ENCODE measurements at places on chromosomes 1 and 21.

GRCh38 chr1:15951341-15952153 is 24.4 kb downstream of the ZBTB17 start:
- DNase-seq = no peak

DNA sequence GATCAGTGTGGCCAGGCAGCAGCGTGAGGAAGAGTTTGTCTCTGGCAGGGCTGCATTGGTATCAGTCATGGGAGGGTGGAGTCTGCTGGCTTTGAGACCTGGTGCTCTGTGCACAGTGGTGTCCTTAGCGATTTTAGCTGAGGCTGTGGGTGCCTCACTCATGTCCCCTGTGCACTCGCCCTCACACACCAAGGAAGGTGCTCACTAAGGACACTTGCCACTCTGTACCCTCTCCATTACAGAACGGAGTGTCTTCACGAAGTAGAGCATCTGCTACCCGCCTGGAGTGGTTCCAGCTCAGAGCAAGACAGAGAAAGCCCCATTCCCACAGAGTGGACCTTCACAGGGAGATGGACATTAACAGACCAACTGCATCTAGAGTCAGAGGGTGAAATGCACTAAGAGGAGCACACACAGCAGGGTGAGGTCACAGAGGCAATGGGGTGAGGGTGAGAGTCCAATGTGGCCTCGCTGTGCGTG is 117.9 kb downstream of the MATN1 start:
- DNase-seq = no peak

GRCh38 chr1:213385806-213386324 is 334.8 kb downstream of the RPS6KC1 start:
- no peak for DNase-seq

DNA sequence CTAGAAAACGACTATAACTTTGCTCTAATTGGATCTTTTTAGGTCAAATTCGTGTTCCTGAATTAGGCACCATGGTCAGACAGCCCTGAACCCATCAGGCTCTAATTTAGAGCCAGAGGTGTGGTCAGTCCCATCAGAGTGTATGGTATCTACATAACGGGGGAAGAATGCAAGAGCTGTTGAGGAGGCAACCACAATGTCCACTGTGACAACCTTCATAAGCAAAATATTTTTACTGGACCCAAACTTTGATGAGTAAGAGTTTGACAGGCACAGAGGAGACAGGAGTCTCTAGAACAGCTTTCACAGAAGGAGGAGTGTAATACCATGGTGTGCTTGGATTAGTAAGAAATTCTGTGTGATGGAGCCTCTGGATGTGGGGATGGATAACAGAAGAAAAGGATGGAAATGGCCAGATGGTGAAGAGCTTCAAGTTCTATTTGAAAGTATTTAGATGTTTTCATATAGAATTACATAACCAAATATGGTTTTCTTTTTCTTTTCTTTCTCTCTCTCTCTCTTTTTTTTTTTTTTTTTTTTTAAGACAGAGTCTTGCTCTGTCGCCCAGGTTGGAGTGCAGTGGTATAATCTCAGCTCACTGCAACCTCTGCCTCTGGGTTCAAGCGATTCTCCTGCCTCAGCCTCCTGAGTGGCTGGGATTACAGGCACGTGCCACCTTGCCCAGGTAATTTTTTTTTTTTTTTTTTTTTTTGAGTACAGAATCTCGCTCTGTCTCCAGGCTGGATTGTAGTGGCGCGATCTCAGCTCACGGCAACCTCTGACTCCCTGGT is 24.9 kb downstream of the UBE2U start:
- DNase-seq = no peak

DNA sequence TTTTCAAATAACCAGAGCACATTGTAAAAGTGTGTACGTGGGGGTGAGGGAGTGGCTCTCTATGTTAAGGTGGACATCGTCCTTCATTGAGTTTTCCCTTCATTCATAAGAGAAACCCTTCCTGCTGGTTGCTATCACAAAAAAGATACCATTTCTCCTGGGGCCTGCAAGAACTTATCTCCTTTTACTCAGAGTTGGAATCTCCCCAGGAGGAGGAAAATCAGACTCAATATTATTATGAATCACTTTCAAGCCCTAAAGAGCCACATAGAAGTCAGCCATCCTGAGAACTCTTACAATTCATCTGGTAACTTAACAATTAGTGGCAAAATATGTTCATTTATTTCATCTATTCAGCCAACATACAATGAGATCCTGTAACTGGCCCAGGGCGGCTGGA is 27.1 kb upstream of the TGFBR3 start:
- no peak for DNase-seq

DNA sequence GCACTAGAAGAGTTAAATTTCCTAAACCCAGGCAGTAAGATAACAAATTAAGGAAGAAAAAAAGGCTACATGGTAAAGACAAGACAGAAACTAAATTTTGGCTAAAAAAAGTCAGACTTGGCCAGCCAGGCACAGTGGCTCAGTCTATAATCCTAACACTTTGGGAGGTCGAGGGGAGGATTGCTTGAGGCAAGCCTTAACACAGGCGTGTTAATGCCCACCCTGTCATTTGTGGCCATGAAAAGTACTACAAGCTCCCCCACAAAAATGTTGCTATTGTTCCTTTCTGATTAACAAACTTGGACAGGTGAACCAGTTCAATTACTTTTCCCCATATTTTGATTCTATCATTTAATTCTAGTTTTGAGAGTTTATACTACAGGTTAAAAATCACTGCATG is 32.3 kb downstream of the UBR4 start:
- DNase-seq = no peak

DNA sequence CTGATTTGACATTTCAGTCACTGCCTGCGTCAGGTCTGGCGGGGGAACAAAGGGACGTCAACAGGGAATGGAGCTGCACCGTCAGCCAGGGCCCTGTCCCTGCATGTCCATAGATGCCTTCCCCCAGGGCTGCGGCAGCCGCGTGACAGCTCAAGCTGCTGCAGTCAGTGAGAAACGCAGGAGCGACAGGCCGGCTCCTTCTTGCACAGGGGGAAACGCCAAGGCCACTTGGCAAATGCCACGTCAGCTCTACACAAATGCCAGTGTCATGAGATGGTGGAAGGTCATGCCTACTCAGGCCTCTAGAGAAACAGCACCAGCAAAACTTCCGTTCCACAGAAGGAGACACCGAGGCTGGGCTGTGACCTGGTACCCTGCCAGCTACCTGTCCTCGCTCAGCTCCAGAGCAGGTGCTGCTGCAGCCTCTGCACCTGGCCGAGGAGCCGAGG is 37.7 kb downstream of the SYF2 start:
- DNase-seq = no peak

GRCh38 chr21:43305811-43306311 is 121.1 kb downstream of the SIK1 start:
- no peak for DNase-seq

- DNase-seq = no peak
These were observed 201.6 kb upstream of the PLXNA2 start for GRCh38 chr1:208445758-208446203.

DNA sequence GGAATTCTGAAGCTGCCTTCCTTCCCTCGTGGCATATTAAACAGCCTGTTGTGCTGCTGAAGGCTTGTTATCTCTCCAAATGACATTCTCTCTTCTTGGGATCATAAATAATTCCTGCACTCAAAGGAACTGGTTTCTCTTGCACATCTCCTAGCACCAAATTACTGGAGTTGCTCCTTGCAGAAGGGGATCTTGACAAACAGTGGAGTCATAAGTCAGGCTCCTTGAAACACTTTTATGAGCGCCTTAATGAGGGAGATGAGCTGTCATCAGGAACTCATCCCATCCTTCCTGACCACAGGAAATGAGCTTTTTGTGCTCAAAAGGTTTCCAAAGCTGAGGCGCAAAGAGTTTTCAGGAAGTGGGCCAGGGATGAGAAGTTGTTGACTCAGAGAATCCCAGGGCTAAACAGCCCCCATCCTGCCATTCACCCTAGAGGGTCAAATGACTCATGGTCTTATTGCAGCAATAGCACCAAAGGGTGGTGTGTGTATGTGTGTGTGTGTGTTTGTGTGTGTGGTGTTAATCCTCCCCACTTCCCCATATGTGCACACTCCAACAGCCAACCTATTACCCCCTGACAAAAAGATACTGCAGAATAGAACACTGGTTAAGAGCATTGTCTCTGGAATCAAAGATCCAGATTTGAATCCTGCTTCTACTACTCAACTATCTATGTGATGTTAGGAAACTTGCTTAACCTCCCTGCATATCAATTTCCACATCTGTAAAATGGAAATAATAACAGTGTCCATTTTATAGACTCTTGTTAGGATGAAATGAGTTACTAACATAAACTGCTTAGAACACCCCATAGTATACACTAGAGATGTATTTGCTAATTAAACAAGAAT is 2.8 kb upstream of the PHC2 start:
- DNase-seq = no peak

DNA sequence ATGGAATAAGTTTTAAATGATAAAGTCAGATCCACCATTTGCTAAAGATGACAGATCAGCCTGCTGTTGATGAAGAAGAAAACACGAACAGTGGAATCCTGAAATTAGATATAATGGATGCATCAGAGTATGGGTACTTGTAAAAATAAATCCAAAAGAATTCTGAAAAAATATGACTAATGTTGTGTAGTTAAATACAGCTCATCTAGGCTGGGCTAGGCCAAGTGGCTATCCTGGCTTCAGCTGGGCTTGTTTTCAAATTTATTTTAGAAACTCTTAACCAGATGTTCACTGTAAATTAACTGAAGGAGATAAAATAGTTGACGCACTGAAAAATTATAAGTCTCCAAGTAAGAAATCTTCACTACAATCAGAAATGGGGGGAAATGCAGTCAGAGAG is 7.4 kb upstream of the RGS2 start:
- no peak for DNase-seq

DNA sequence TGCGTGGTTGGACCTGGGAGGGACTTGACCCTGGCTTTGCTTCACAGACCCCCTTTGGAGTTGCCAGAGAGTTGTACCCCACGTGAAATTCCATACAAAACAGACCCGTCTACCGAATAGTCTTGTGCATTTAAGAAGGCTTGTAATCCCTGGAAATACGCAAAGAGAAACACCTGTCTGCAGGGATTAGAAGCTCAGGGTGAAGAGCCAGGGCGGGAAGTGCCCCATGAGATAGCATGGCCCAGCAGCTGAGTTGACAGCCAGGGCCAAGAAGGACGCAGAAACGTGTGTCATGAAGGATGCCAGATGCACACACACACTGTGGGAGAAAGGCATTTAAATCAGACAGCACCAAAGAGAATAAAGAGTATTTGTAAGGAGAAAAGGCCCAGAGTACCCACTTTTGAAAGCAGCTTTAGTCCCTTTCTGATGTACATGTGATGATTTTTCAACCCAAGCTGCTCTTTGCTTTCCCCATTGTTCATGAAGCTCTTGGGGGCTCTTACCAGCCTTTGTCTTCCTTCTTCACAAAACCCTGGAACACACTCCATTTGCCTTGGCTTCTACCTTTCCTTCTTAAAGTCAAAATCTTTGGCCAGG is 46.6 kb downstream of the PCP4 start:
- DNase-seq = no peak

DNA sequence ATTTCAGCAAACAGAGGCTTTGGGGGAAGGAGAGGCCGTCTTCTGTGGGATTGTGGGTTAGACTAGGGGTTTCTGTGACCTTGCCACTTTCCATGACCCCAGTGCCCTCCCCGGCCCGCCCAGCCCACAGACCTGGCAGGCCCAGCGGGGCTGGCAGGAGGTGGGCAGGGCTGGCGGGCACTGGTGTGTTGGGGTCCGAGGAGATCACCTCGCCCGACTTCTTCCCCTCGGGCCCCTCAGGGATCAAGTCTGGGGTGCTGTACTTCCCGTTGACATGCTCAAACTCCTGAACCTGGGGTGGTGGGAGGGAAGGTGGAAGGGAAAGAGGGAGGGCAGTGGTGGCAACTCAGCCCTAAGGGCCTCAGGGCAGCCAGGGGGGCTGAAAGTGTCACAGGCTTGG is 56.3 kb downstream of the CHD5 start:
- DNase-seq = no peak

DNA sequence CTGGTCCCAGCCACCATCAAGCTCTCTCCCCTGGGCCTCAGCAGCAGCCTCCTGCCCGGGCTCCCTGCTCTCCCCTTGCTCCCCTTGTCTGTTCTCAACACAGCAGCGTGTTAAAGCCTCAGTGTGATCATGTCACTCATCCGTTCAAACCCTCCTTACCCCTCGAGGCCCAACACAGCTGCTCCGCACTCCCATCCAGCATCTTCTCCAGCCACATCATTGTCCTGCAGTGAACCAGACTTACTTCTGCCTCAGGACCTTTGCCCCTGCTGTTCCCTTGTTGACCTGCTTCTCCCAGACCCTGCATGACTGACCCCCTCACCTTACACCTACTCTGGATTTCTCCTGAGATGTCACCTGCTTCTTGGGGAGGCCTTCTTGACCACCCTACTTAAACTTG is 13.3 kb downstream of the CDK18 start:
- DNase-seq = no peak

DNA sequence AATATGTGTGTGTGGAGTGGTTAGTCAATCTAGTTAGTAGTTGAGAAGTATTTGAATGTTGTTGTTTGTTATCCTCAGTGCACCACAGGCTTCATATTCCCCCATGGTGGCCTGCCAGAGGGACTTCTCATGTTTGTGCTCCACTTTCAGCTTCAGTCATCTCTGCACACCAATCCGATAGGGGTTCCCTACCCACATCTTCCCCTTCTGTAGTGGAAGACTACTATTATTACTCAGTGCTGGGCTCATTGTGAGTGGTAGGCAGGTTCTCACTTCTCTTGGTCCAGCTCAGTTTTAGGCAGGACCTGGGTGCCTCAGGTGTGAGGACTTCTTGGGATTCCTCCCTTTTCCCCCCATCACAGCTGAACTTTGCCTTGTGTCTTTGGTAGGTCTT is 14.2 kb downstream of the MT1HL1 start:
- DNase-seq = no peak

DNA sequence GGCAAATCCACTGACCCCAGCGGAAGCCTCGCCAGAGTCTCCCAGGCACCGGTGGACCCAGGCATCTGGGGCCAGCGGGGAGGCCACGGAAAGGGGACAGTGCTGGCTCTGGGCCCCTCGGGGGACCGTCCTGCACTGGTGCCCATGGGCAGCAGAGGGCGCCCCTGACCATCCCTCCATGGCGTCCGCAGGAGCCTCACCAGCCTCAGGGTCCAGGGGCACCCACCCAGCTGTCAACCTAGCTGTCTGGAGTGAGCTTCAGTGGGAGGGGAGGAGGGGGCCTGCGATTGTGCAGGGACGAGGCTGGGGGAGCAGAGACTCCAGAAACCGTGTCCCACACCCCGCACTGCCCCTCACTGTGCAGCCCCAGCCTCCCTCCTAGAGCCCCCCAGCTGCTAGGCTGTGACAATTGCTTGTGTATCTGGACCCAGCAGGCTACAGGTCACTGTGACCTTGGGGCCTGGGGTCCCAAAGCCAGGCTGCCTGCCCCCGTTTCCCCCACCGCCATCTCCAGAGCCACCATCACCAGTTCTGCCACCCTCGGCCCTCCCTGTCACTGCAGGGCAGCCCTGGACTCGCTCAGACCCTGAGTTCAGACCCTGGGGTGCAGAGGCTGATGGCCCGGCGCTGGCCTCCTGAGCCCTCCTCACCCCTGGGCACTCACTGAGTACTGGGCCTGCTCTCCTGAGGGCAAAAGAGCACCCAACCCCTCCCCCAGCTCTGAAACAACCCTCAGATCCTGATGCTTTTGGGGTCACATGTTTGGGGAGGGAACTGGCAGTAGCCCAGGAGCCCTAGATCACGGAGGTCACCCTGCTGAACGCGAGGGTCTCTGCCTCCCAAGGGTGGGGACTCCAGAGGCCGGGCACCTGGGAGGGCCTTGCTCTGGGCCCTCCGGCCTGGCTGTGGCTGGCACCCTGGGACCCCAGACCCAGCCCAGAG is 10.6 kb upstream of the COL6A1 start:
- DNase-seq = peak; percentile 41

GRCh38 chr21:38438462-38438893 is 59.8 kb downstream of the ERG start:
- DNase-seq = no peak

- DNase-seq = no peak
These were observed 18.1 kb upstream of the PTTG1IP start for GRCh38 chr21:44891631-44892031.
